ELF-1 (cell line): ENCODE measurements at places on chromosomes 11 and 22.

DNA sequence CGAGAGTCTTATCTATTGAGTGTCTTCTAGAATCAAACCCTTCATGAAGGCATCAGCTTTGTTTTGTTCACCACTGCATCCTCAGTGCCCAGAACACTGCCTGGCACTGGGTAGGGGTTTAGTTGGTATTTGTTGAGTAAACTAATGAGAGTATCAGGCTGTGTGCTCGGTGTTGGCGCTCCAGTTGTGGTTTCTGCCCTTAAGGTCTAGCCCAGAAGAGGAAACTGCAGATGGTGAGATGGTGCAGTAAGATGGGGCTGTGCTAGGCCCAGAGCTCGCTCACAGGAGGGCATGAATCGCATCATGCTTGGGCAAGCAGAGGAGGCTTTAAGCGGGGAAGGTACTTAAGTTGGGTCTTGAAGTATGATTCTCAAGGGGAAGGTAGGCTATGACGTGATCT is 97.2 kb downstream of the FBXO7 start:
- no peak for DNase-seq

- DNase-seq = peak; percentile 38
Measured at GRCh38 chr22:45344334-45344733, 34.6 kb downstream of the FAM118A start.

DNA sequence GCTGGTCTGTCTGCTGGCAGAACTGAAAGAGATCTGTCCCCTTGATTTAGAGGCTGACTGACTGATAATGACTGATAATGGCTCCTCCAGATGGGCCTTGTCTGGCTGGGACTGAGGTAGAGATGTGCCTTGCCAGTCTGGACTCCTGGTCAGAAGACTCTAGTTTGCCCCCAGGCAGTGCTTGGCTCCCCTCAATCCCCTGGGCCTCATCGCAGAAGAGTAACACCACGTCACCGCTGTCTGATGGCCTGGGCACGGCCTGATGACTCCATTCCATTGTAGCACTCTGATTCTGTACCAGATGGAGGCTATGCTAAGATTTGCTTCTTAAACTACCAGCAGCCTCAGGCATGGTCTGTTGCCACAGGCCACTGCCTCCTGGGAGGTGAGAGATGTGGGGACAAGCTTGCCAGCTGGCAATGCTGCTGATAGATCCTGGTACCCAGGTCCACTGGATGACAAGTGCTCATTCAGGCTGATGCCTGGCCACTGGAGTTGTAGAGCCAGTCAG is 19.1 kb downstream of the CYB5R2 start:
- DNase-seq = no peak

DNA sequence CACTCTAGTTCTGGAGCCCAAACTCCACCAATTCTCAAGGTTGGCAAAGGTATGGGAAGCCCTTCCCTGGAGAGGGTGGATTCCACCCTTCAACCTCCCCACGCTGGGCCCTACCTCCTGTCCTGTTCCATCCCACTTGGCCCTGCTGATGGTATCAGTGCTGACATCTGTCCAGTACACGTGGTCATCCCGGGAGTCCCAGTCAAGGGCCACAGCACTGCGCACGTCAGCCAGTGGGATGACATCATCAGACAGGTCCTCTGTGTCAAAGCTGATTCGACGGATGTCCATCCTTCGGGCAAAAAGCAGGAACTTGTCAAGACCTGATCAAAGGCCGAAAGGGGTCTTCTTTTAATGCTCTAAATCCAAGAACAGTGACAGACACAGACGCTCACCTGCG is 32.1 kb downstream of the LRP4 start:
- DNase-seq = no peak

GRCh38 chr22:26041931-26042330 is 127.3 kb upstream of the SEZ6L start:
- no peak for DNase-seq

DNA sequence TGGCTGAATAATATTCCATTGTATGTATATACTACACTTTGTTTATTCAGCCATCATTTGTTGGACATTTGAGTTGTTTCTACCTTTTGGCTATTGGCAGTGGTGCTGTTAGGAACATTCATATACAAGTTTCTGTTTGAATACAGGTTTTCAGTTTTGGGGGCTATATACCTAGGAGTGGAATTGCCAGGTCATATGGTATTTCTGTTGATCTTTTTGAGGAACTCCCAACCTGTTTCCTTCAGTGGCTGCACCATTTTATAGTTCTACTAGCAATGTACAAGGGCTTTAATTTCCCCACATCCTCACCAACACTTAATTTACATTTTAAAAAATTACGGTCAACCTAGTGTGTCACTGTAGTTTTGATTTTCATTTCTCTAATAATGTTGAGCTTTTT is 54.6 kb downstream of the HSD17B12 start:
- no peak for DNase-seq

- DNase-seq = no peak
Measured at GRCh38 chr11:32462011-32462690, 26.8 kb upstream of the WT1 start.

- DNase-seq = no peak
Measured at GRCh38 chr11:109012991-109013390, 348.1 kb downstream of the DDX10 start.

GRCh38 chr22:37709445-37709765 is 12.6 kb downstream of the TRIOBP start:
- no peak for DNase-seq

DNA sequence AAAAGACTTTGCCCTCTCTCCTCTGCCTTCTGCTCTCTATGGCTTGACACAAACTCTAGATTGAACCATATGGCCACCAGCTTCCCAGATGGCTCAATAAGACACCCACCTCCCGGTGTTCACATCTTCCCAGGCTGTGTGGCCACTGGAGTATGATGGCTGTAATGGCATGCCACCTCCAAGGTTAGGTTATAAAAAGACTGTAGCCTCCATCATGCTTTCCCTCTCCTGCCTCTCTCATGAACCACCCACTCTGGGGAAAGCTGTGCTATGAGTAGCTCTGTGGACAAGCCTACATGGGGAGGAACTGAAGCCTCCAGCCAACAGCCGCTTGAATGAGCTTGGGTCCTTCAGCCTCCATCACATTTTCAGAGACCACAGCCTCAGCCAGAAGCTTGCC is 479.2 kb downstream of the MIAT start:
- no peak for DNase-seq

GRCh38 chr11:64586366-64586765 is 4.7 kb upstream of the SLC22A12 start:
- no peak for DNase-seq

DNA sequence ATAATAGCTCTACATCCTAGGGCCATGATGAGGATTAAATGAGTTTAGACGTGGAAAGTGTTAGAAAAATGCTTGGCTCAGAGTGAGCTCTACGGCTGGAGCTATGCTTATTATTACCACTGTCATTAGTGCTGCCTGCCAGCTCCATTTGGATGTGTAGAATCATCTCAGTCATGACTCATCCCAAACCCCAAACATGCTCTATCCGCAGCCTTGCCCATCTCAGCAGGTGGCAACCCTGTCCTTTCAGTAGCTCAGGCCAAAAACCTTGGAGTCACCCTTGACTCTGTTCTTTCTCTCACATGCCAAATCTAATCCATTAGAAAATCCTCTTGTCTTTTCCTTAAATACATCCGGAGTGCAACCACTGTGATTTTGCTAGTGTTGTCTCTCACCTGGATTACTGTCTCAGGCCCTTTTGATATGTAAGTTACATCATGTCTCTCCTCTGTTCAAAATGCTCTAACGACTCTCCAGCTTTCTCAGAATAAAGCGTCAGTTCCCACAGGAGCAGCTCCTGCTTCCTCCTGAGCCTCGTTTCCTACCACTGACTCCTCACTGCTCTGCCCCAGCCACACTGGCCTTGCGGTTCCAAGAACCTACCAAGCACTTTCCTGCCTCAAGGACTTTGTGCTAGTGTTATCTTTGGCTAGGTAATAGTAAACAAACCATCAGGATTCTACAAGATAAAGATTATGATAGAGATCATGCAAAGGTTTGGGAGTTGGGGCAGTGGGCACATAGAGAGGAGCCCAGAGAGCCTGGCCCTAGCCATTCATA is 10.5 kb upstream of the CHRM1 start:
- no peak for DNase-seq

DNA sequence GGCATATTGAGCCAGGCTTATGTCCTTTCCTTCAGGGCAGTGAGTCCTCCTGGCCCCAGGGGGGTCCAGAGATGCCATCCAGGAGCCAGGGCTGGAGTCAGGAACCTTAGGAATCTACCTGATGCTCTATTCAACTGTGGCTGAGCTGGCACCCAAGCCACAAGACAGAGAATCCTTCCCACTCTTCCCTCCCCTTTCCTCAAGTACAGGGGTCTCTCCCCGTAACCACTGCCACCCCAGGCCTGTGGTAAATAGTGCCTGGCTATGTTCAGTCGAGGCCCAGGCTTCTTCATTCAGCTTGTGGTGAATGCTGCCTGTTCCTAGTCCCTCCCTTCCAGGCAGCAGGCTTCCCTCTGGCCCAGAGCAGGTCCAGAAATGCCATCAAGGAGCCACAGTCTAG is 45.5 kb upstream of the THY1 start:
- no peak for DNase-seq

DNA sequence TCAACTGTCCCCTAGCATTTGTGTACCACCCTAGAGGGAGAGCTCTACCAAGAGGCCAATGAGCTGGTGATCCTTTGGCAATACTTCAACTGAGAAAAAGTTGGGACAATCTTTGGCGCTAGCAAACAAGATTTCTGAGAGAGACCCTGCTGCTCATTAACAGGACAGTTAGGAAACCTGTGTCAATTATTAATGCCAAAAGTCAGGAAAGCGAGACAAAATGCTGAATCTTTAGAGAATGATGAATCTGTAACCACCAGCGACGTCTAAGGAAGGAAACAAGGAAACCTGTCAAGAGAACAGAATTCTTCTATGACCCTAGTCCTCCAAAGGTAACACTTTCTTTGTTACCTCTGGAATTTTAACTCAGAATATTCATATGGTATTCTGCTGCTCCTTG is 19.9 kb downstream of the LARGE2 start:
- DNase-seq = no peak

DNA sequence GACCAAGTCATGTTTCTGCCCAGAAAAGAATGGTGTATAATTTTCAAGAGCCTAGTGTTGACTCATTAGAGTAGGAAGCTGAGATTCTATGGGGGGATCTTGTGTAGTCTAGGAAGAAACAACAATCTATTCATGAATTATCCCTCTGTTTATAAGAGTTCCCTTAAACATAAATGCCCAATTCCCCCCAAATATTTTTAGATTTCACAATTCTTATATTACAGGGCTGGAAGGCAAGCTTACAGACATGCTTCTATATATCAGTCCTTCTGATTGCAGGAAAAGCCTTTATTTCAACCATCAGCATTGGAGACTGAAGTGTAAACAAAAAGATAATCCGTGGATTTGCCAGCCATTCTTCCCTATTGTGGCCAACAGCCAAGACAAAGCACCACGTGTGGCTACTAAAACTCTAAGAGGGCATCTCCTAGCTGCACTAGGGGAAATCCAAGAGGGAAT is 71.4 kb downstream of the NAT10 start:
- no peak for DNase-seq

GRCh38 chr11:17014833-17015626 is 816 bp upstream of the PLEKHA7 start:
- peak; percentile 53 for DNase-seq

- no peak for DNase-seq
Measured at GRCh38 chr11:123330071-123330470, 100.0 kb upstream of the GRAMD1B start.

DNA sequence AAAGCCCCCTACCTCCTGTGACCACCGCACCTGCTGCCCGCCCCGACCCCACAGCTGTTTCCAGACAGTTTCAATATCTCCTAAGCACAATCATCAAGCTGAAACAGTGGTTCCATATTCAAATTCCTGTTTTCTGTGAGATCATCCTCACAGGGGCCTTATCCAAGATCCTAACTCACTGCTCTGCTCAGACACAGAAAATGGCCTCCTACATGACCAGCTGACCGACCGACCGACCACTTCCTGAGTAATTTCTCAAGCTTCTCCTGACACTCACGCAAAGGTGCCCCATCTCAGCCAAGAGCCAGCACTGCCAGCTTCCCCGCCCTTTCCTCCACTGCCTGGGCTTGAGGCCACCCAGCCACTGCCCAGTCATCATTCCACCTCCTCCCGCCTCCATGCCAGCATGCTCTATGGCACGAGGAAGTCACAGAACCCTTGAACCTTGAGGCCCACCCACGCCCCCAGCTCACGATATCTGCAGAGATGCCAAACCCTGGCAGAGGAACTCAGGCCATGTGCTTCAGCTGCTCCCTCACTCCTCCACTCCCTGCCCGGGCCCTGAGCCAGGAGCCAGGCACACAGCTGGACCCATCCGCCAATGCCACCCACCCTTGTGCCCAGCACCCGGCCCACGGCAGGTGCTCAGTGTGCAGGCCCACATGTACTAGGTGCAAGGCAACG is 14.0 kb downstream of the KIAA0930 start:
- no peak for DNase-seq

DNA sequence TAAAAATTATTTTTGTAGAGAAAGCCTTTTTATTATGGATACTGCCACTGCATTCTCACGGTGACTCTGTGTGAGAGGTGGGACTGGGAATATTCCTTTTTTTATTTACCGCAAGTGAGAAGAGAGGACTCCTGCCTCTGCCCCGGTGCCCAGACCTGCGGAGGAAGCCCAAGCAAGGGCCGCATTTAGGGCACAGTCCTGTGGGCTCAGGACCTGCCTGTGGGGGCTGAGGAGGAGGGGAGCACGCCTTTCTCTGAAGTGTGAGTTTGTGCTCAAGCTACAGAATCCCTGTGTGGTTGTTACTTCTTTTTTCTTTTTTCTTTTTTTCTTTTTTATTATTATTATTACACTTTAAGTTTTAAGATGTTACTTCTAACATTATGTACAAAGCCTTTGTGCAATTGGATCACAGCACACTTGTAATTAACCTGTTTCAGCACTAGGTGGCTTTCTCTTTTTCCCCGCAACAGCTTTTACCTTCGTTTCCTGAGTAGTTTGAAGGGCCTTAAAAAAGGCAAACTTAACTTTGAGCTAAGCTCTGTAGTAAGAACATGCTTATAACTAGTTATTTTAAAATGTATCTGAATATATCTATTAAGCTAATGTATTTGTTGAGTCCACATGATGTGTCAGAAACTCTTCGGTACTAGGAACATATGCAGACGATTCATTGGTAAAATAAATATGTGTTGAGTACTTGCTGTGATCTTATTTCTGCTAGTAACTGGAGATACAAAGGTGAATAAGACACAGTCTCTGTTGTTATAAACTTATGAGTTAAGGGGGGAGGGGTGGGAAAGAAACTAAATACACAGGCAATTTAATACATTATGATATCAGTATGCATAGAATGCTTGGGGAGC is 18.3 kb downstream of the AMOTL1 start:
- no peak for DNase-seq

DNA sequence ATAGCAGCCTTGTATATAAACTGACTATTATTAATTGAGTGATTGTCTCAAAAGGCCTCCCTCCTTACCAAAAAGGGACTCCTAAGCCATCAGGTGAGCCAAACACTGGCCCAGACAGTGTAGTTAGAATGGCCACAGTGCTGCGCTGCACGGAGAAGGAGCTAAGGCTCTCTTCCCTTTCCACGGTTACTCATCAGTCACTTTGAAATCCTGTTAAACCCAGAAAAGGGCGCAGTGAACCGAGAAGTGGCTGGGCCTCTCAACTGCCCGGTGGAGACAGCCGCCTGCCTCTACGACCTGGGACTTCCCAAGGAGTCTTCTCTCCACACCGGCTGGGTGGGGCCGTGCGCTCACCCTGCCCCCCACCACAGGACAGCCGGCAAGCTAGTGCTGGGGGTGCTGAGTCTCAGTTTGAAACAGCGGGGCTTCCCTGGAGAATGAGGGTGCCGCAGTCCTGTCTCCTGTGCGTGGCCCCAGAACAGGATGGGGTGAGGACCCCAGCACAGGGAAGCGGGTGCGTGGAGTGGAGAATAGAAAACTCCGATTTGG is 1.3 kb downstream of the MYH9 start:
- peak; percentile 55 for DNase-seq
